ENCODE measurements at places on chromosomes 5 and 9.

DNA sequence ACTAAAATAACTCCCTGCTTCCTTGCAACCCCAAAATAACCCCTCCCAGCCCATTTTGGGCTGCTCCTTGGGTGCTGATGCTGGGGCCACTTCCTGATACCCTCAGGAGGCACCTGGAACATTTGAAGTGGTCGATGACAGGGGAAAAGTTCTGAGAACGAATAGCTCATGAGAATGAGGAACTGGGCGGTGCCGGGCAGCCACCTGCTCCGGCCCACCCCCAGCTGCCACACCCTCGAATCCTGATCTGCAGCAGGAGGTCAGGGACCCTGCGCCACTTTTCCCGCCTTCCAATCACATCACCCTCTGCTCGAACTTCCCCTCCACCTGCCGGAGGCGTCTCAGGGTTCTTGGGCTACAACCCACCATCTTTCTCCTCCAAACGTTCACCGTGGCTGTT, 19.7 kb downstream of the HRH2 start:
- DNase-seq: no peak

- no peak for DNase-seq
Observed at GRCh38 chr9:90840696-90841095, 39.1 kb downstream of the SYK start.

DNA sequence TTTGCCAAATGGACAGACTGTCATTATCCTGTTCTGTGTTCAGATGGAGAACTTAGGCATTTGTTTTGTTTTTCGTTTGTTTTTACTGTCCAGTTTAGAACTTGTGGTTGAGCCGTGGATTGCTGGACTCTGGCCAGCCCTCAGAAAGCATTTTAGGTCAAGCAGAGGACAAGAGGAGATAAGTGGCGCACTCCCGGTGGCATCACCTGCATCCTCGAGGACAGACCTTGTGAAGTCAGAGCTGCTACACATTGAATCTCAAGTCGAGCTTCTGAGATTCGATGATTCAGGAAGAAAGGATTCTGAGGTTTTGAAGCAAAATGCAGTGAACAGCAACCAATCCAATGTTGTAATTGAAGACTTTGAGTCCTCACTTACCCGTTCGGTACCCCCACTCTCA, 8.9 kb downstream of the MTRR start:
- no peak for DNase-seq

DNA sequence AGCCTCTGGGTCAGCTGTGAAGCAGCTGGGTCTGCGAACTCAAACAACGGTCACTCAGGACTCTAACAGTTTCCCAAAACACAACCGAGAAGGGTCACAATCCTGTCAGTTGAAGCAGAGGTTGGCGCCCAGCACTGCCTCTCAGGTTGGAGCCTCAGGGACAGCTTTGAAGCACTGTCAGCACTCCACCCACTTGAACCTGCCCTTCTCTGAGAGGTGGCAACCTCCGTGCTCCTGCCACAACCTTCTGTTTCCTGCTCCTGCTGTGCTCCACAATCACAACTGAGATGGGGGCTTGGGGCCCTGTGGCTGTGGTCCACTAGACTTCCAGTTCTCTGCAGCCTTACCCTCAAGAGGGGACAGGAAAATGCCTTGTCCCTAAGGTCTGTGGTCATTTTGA, 21.7 kb upstream of the LCP2 start:
- no peak for DNase-seq

- no peak for DNase-seq
Observed at GRCh38 chr5:133846478-133847226, 121.8 kb downstream of the C5orf15 start.

DNA sequence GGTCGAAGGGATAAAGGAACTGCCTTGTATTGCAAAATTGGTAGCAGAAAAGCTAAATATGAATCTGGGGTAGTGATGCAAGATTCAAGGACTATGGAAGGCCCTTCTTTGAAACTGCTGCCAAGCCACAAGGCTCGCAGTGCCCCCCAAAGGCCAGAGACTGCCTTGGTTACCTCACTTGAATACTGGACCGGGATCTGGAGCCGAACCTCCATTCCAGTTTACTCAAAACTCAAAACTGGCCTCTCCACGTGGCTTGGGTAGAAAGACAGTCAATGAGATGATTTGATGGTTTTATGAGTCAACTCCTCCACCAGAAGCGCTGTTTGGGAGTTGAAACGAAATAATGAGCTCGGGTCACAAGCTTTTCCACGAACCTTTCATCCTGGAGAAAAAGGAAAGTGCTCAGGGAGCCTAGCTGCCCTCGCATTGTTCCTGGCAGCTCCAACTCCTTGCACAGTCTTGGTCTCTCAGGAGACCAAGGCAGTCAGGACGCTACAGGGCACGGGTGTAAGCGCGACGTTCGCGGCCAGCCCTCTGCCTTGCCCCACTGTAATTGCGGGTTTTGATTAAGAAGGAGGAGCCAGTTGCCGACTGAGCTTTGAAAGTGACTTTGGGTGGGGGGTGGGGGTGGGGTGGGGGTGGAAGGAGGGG, 2.8 kb downstream of the ST8SIA4 start:
- DNase-seq: no peak

GRCh38 chr9:94623253-94623652, 16.1 kb downstream of the FBP1 start:
- DNase-seq: no peak

DNA sequence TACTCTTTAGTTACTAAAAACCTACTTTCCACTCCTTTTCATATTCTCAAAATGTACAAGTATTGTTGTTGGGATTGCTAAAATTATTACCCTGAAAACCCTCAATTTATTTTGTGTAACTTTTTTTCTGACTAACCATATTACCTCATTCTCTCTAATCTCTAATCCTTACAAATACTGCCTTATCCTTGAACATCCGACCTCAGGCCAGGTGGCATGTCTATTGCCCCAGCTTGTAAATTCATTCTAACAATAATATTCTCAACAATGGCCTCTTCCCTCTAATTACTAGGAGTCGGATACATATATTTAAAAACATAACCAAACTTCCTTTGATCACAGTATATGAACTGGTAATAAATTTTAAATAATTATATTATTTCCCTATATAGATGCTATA, 25.8 kb downstream of the ARL15 start:
- no peak for DNase-seq

GRCh38 chr5:68251804-68252522, 36.4 kb downstream of the PIK3R1 start:
- DNase-seq: no peak

- DNase-seq: no peak
Observed at GRCh38 chr5:104702212-104702611, 1139.6 kb upstream of the NUDT12 start.

DNA sequence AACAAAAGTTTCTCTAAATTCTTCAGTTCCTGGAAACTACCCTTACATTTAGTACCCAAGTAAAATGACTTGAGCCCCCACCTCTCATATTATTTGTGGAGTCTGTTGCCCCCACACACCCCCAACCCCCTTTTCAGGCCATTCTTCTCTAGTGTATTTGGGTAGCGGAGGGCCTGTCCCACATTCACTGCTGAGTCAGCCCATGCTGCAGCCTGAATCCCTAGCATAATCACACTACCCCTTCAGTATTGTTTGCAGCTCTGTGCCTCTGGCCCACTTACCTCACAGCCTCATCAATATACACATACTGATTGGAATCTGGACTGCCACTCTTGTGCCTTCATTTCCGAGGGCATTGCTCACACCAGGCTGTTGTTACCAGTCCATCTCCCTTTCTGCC, 26.8 kb downstream of the RGS7BP start:
- no peak for DNase-seq

DNA sequence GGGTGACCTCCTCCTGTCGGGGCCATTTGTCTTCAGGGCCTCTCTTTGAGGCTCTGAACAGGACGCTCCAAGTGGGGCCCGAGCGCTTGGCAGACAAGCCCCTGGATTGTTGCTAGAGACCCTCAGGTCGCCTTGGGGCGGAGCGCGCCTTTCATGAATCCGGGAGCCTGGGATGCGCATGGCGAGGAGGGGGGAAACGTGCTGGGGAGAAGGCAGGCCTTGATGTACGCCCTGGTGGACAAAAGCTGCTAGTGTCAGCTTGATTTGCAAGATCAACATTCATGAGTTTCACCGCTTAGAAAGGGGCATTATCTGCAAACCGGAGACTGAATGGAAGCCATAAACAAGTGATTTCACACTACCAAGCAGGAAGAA, 226.3 kb downstream of the SMARCA2 start:
- no peak for DNase-seq

GRCh38 chr9:94600258-94600657, 6.6 kb upstream of the FBP2 start:
- DNase-seq: no peak

- no peak for DNase-seq
Observed at GRCh38 chr9:19233344-19233743, 2.9 kb downstream of the DENND4C start.

DNA sequence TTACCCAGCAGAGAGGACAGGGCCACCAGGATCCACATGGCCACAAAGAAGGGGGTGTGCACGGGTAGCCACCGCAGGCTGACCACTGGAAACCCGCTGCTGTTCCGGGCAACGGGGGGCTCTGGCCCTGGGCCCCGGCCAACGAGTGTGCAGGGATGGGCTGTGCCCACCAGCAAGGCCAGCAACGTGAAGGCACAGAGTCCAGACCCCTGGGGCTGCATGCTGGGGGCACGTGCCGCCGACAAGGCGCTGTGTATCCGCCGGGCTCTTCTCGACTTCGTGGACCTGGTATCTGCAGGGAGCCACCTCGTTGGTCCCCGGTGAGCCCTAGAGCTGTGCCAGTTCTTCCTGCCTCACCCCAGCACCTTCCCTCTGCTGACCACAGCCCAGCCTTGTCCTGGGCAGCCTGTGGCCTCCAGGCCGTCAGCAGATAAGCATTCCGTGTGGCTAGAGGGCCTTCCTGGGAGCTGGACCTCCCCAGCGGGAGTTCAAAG, 42.2 kb upstream of the CEP72 start:
- no peak for DNase-seq

DNA sequence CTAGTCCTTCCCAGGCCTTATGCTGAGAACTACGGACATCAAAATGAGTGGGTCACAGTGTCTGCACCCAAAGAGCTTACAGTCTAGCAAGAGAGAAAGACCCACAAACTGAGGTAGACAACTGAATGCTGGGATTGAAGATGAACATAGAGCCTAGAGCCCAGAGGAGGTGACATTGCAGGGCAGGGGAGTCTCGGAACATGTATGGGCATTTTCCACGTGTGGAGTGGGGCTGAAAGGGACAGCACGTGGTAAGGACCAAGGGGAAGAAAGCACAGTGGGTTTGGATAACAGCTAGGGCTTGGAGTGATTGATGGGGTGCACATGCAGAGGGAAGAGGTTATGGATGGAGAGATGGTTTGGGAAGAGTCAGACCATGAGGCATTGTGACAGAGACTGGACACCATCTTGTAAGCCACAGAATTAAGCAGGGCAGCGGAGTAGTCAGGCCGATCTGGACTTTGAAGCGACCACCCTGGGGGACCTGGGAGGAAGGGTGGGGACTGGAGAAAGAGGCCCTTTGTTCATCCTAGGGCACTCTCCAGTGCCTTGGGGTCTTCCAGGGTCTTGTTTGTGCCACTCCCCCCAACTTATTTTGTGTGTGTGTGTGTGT, 47.5 kb upstream of the SH3PXD2B start:
- no peak for DNase-seq

- DNase-seq: no peak
Observed at GRCh38 chr5:58366461-58366860, 93.4 kb downstream of the PLK2 start.

GRCh38 chr5:140733098-140733497, 32.9 kb downstream of the ZMAT2 start:
- no peak for DNase-seq

- DNase-seq: no peak
Observed at GRCh38 chr9:13224366-13224765, 55.1 kb downstream of the MPDZ start.

DNA sequence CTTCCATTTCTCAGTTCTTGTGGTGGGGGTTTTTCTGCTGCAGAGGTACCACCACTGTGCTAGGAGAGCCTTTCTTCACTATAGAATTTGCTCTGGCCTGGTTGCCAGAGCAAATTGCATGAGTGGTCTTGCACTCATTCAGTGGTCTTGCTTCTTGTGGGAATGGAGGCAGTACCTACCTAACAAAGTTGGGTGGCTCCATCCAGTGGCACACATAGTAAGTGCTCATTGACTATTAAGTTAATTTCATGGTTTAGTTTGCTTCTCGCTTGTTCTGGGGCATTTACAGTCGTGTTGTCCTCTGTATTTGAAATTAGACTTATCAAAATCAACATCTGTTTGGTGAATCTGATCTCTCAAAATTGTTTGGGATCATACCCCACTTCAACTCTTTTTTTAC, 23.0 kb downstream of the SLC28A3 start:
- no peak for DNase-seq

DNA sequence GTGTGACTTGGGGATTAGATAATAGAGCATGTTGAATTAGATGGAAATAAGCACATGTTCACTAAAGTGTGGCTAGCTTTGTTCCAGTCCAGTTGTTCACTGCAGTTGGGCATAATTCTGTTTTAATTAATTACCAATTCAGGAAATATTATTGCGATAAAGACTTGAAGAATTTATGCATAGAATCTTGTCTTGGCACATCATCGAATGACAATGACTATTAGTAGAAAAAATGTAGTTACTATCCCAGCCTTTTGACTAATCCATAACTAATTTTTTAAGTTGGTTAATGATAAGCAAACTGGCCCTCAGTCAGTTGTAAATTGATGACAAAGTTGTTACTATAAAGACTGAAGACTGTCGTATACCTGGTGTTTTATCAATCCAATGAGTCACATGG, 10.5 kb downstream of the LNPEP start:
- no peak for DNase-seq

DNA sequence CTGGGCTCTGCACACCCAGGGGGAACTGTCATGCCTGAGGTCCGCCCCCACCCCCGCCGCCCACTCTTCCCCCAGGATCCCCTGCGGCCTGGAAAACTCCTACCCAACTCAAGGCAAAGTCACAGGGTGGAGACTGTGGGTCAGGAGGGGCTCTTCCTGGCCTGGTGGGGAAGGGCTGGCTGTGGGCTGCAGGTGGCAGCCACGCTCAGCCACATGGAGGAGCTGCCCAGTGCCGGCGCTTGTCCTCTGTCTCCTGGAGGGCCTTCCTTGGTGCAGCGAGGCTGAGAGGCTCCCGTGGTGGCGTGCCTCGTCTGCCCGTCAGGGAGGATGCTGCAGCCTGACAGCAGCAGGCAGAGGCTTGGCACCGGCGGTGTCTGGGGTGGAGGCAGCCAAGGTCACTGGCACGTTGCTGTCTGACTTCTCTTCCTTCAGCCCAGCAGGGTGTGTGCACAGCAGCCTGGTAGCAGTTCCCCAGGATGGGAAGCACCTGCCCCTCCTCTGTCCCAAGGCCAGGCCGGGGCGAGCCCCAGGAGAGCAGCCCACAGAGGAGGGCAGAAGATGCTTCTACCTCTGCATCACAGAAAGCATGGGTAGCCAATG, 78.1 kb downstream of the ADAMTS2 start:
- DNase-seq: no peak

- DNase-seq: no peak
Observed at GRCh38 chr5:33650911-33651310, 210.1 kb downstream of the TARS1 start.

DNA sequence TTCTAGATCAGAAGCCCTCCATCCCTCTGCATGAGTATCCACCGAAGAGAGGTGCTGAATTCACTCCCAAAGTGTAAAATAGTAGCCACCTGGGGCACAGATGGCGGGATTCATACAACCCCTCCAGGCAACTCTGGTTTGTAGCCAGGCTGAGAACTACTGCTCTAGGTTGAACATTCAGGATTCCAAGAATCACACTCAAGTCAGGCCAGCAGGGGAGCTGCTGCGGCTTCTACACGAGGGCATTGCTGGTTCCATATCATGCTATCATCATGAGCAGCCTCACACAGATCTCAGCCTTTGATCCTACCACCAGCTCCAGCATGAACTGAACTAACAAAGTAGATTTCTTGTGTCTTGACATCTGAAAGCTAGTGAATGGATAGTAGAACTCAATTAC, 367.9 kb downstream of the DIRAS2 start:
- no peak for DNase-seq
